CD4-positive, alpha-beta T cell treated with Interleukin-4 for 1 hour (primary cell): ENCODE measurements at places on chromosomes 5 and 9.

DNA sequence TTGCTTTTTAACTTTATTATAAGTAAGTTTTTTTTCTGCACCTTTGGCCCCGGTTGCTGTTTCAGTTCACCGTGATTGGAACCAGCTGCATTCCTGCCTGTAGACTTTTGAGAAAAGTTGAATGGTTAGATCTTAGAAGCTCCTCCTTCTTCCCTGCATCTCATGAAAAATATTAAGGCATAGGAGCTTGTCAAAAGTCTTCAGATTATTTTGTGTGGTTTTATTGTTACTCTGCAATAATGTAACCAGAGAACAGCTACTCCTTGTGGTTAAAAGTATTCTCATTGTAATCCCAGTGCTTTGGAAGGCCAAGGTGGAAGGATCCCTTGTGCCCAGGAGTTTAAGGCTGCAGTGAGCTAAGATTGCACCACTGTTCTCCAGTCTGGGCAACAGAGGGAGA, 3.3 kb upstream of the SLC2A8 start:
- DNase-seq, result no peak

- DNase-seq, result no peak
Observed at GRCh38 chr9:131234799-131235479, 41.4 kb downstream of the FAM78A start.

GRCh38 chr9:112719696-112720095, 1.8 kb upstream of the INIP start:
- DNase-seq, result no peak

DNA sequence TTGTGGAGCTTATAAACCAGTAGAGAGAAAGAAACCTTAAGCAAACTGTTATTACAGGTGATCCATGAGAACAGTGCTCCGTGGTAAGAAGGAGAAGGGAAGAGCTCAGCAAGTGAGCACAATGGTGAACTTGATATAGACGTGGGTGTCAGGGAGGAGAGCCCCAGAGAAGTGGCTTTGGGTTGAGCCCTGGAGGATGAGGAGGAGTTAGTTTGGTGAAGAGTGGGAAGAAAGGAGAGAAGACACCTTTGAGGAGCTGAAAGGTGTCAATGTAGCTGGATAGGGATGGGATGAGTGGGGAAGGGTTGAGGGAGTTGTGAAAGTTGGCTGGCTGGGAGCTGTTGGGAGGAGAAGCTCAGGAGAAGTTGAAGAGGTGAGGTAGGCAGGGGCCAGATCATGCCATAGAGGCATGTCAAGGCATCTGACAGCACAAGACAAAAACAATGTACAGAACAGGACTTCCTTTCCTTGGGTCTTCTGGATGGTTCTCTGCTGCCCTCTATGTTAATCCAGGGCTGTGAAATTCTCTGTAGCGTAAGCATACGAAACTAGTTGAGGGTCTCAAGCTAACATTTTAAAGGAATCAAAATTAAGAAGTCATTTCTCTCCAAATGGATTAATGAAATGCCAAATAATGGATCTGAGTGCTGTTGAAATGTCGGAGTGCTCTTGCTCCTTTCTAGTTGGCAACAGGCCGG, 501.9 kb downstream of the KDM4C start:
- no peak for DNase-seq

GRCh38 chr9:127731938-127732337, 3.2 kb downstream of the TOR2A start:
- DNase-seq, result no peak

GRCh38 chr9:113989017-113989713, 88.9 kb downstream of the AMBP start:
- no peak for DNase-seq

- no peak for DNase-seq
Observed at GRCh38 chr5:133333326-133334150, 278.8 kb downstream of the FSTL4 start.

DNA sequence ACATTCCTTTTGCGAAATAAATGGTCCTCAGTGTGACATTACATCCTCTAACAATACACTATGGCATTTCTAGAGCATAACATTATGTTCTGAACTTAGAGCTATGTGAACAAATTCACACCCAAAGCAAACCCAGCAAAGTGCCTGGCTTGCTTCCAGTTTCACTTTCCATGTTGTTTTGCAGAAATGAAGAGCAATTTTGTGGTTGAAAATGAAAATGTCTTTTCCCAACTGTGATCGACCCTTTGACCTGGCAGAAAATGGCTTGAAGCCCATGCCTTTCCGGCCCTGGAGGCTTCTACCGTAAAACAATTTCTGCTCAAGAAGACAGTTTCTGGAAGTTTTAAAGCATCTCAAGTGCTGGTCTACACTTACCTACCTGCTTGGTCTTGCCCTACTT, 344.7 kb upstream of the RGMB start:
- DNase-seq, result no peak

DNA sequence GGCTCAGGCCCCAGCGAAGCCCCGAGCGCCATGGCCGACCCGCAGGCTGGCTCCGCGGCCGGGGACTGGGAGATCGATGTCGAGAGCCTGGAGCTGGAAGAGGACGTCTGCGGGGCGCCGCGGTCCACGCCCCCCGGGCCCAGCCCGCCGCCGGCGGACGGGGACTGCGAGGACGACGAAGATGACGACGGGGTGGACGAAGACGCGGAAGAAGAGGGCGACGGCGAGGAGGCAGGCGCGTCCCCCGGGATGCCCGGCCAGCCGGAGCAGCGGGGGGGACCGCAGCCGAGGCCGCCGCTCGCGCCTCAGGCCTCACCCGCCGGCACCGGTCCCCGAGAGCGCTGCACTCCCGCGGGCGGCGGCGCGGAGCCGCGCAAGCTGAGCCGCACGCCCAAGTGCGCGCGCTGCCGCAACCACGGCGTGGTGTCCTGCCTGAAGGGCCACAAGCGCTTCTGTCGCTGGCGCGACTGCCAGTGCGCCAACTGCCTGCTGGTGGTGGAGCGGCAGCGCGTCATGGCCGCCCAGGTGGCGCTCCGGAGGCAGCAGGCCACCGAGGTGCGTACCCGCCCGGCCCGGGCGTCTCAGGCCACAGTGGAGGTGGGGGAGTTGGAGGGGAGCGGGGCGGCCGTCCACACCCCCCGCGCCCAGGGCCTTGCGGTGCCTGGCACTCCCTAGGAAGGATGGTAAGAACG, 1.6 kb downstream of the DMRT2 start:
- no peak for DNase-seq

DNA sequence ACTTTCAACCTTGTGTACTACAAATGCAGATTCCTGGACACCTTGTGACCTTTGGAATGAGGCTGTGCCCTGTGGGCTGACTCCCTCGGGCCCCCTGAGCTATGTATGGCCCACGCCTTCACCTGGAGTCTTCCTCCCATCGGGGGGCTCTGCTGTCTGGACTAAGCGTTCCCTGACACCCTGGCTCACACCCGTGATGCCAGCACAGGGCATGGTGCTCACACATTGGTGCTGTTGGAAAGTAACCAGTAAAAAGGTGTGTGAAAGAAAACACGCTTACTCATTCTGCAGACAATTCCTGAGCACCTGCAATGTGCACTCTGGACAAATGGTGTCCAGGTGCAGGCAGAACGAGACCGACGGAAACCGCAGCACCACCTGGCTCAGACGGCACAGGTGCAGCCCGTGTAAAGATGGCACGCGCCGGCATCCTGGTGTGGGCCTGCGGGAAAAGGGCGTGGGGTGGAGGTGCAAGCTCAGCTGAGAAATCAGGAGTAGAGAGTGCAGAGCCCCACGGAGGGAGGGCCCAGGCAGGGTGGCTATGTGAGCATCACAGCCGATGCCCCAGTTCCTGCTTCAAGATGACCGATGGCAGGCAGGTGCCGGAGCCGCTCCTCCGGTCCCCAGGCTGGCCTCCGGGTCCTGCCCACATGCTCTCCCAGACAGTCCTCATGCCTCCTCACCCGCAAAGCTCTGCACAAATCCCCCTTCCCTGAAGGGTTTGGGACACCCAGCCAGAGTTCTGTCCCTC, 11.0 kb downstream of the LPCAT1 start:
- DNase-seq, result peak; percentile 9

- DNase-seq, result no peak
Observed at GRCh38 chr5:2752059-2752820, 763 bp upstream of the IRX2 start.

DNA sequence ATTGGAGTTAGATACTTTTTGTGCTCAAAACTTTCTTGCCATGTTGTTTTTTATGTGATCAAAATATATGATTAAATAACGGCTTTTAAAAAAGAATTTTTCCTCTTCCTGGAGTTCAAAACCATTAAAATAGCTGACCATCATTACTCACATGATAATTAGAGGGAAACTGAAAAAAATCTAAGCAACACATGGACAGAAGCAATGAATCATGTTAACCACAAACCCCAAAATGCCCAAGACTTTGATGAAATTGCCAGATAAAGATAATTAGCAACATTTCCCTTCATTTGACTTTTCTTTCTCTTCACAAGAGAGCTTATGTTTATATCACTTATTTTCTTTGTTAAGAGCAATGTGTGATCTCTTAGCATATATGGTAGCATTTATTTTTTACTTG, 1294.2 kb downstream of the EFNA5 start:
- DNase-seq, result no peak

GRCh38 chr5:160655717-160656116, 196.3 kb downstream of the ATP10B start:
- no peak for DNase-seq

- DNase-seq, result no peak
Observed at GRCh38 chr5:54996466-54996865, 11.1 kb upstream of the ESM1 start.

DNA sequence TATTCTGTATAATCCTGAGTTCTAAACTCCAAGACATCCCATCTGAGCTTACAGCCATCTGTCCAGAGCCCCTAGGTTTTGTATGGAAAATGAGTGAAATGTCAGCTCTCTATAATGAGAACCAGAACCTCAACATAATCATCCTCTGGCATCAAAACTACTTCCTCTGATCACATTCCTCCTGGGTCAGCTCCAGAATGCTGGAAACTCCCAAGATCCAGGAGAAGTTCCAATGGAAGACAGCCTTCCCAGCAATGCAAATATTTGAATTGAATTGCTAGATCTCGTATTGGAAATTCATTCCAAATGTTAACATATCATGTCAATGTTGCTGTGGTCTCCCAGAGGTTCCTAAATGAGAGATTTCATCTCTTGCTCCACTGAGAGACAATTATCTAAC, 23.8 kb downstream of the C9 start:
- DNase-seq, result no peak

DNA sequence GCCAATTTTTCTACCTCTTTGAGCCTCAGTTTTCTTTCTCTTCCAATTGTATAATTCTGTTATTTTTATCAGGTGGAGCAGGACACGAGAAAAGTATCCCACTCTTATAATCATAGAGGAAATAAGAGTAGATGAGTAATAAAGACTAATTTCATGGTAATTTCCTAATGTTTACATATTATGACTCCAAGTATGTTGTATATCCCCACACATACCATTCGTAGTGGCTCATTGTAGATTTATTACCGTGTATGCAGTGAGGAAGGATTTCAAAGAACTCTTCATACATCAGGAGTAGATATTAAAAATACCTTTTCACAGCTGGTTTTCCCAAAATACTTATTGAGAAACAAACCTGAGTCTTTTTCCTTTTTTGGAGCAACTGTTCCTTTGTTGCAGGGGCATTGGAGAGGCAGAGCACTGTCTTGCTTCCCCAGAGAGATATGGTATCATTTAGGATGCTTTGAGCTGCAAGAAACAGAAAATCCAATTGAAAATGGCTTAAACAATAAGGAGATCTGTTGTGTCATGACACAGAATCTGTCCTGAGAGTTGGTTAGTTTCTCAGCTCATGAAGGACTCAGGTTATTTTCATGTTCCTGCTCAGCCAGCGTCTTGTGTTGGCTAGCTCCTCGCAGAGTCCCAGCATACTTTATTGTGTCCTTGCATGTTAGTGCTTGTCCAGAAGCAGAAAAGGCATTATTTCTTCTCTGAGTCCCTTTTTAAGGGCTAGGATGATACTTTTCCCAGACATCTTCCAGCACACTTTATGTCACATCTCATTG, 291.2 kb downstream of the ARHGAP26 start:
- DNase-seq, result no peak

DNA sequence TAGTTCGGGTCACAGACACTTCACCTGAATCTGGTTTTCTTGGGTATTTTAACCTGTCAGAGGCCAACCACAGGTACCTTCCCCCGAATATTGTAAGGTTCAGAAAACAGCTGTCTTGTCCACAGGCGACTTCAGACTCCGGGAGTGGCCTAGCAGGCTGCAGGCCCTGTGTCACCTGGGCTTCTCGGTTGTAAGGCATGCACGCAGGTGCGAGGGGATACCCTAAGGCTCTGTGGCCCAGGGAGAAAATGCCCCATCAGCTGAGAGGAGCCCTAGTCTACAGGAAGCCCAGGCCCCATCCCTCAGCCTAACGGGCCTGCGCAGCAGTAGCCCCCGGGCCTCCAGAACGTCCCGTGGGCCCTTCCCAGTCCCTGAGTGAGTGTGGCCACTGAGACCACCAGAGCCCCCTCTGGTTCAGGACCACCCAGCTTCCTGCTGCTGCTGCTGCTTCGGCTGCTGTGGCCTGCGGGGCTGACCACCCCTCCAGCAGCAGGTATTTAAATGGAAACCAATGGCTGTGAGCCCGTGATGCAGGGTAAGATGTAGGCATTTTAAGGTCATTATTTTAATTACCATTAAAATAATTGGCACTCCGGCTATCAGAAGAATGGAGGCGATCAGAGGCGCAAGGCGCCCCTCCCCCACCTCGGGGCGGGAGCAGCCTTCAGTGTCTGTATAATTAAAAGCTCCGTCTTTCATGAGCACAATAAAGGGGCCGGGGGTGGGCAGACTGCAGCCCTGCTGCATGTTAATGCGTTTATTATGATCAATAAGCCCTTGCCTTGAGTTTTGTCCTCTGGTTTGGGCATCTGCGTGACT, 65.4 kb downstream of the PSMB7 start:
- no peak for DNase-seq

DNA sequence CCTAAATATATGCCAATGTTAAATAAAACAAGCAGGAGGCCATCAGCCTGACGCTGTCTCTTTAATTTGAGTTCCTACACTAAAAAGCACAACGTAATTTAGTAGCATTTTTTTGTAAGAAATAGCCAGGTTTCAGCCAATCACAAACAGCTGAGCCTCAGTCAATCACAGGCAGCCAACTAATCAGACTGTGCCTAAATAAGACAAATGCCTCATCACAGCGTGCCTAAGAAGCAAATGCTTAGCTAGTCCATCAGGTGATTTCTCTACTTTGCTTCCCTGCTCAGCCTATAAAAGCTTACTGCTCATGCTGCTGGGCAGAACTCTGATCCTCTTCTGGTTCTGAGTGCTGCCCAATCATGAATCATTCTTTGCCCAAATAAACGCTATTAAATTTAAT, 38.3 kb upstream of the RORB start:
- DNase-seq, result no peak

GRCh38 chr5:166926138-166926537, 1365.3 kb upstream of the WWC1 start:
- DNase-seq, result no peak

- no peak for DNase-seq
Observed at GRCh38 chr5:33934176-33934575, 2.0 kb upstream of the RXFP3 start.

GRCh38 chr5:134503937-134504437, 21.5 kb upstream of the JADE2 start:
- DNase-seq, result no peak

GRCh38 chr9:136231478-136232297, 13.9 kb downstream of the QSOX2 start:
- DNase-seq, result peak; percentile 51

- no peak for DNase-seq
Observed at GRCh38 chr5:154534457-154535050, 56.5 kb upstream of the HAND1 start.
